Frontal cortex (tissue), 4 donors: ENCODE measurements at places on chromosomes 1 and 21. TPM values are rescaled to one million over a fixed set of nuclear protein-coding genes. Genes with fewer than 3 reads are reported as not detected.

- peak; percentile 73 for DNase-seq
These were observed 6.2 kb downstream of the FBXO2 start for GRCh38 chr1:11648039-11648438.

- DNase-seq = no peak
These were observed 95.2 kb downstream of the SPATA46 start for GRCh38 chr1:162281426-162281825.

DNA sequence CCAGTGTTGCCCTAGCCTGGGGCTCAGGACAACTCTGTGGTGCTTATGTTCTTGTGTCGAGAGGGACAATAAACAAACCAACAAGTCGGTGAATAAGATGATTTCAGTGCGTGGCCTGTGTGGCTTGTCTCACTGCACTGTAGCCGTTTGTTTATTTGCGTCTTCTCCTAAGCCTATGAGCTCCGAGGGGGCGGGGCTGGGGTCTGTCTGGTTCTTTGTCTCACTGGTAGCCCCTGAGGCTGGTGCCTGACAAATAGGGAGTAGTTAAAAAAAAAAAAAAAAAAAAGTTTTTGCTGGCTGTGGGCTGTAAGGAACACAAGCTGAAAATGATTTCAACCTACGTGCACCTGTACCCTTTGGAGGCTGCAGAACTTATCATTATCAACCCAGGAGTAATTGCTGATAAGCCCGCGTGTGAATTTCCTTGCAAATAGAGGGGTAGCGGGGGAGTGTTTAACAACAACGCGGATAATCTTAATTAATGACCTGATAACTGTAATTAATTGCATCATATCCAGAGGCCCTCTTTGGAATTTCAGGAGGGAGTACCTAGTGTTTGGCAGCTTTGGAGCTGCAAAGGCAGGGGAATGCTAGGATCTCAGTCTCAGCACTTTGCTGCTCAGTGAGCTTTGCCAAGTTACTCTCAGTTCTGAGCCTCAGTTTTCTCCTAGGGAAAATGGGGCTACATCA is 925 bp upstream of the ARHGEF10L start:
- no peak for DNase-seq

DNA sequence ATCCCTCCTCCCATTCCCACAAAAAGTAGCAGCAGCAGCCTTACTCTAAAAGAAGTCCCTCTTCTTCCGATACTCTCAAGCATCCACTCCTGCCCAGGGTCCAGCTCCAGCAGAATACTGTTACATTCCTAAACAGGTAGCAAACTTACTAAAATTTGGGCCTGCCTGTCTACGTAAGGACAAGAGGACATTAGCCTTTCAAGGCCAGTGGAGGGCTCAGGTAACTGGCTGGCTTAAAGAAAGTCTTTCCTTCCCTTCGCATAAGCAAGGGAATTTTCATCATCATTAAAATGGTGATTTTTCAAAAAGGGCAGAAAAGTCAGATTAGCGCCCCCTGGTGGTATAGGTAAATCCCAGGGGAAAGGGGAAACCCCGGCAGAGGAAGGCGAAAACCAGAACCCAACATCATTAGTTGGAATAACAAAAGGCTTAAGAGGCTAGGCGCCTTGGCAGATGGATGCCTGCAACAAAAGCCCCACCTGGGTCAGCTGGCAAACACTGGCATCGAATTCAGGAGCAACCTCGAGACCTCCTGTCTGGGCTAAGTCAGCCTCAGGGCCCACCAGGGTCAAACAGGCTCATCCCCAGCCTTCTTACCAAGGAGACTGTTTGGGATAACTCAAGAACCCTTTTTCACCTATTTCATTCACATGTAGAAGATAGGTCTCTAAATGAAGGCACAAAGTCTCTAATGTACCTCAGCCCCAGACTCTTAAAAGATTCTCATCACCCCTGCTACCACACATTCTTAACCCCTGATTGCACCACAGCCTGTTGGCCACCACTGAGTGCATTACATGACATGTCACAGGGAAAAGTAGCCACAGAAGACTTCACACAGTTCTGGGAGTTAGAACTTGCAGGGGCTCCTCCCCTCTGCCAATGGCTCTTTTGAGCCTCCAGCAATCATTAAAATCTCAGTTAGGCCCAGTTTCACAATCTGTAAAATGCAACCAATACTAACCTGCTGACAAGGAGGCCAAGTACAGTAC is 36.7 kb downstream of the ERI3 start:
- peak; percentile 44 for DNase-seq

- DNase-seq = no peak
These were observed 362.4 kb upstream of the KAZN start for GRCh38 chr1:14236097-14236496.

LRRC8C gene
- total RNA-seq = 6.9 TPM

- no peak for DNase-seq
These were observed 1.5 kb downstream of the CASP9 start for GRCh38 chr1:15522551-15522950.

GRCh38 chr1:100868364-100868995 is 26.2 kb downstream of the EXTL2 start:
- no peak for DNase-seq

DNA sequence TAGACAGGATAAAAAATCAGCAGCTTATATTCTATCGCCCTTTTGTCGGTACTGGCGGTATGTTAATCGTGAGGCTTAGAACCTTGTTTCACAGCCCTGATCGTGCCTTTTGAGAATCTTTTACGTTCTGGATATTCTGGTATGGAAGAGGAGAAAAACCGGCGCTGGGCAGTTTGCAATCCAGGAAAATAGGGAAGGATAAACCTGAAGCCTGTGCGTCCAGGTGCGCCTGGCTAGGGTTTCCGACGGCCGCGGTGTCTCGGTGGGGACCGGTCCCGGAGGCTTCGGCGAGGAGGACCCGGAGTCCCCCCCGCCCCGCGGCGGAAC is 258 bp upstream of the SYPL2 start:
- DNase-seq = no peak

DNA sequence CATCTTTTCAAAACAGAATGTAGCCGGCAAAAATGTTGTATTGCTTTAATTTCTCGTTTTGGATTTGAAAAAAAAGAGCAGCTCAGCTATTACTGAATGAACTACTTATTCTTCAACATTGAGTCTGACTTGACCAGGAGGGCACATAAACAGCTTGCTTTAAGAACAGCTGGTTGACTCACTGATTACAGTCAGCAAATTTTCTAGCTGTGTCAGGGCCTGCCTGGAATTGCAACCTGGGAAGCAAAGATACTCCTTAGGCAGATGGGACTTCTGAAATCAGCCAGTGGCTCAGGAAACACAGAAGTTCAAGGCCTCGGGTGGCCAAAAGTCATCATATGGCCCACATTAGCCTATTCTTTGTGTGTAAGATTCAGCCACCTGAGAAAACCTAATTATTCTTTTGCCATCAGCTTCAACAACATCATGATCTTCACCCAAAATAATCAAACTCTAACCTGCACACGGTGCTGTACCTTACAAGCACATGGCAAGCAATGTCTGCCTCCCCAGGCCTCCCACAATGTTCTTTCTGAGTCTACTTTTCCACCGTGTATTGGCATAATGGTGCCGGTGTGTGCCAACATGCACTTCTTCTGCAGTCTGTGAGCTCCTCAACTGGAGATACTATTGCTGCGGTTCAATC is 307.2 kb downstream of the HHIPL2 start:
- DNase-seq = no peak

DNA sequence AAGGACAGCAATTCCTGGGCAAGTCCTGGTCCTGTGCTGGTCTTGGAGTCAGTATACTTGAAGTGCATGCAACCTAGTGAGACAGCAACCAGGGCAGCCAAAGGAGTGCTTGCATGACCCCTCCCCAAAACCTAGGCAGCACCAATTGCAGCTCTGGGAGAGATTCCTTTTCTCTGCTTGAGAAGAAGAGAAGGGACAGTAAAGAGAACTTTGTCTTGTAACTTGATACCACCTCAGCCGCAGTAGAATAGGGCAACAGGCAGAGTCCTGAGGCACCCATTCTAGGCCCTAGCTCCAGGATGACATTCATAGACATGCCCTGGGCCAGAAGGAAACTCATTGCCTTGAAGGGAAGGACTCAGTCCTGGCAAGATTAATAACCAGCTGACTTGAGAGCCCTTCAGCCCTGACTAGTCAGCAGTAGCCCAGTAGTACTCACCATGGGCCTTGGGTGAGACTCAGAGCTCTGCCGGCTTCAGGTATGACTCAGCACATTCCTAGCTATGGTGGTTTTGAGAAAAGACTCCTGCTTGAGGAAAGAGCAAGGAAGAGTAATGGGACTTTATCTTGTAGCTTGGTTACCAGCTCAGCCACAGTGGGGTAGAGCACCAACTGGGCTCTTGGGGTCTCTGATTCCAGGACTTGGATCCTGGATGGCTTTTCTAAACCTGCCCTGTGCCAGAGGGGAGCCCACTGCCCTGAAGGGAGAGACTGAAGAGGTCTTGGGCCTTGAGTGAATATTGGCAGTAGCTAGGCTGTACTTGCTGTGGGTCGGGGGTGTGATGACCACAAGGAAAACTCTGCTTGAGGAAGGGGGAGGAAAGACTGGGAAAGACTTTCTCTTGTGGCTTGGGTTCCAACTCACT is 51.7 kb upstream of the ACADM start:
- no peak for DNase-seq

DNA sequence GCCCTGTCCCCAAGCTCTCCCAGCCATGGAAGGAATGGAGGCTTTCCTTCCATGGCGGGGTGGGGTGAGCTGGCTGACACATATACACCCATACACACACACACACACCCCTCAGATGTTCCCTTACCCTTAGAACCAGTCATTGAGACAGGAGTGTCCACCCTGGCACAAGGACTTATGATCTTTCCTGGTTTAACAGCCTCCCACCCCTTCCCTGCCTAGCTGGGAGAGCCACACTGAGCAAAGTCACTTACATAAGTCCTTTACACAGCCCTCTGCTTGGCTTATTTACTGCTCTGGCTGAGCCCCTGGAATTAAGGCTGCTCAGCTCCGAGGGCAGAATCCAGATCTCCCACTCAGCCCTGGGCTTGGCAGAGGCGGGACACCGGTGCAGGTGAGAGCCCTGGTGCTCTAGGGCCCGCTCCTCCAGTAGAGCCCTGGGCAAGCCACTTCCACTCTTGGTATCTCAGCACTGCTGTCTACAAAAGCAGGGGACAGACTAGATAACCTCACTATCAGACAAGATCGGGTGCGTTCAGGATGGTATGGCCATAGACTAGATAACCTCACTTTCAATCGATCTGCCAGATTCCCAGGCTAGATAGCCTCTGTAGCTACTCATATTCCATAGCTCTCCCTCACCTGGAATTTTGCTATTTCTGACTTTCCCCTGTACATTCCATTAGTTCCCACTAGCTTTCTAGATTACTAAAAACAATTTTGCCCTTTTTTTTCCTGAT is 16.7 kb downstream of the SLC6A9 start:
- no peak for DNase-seq

DNA sequence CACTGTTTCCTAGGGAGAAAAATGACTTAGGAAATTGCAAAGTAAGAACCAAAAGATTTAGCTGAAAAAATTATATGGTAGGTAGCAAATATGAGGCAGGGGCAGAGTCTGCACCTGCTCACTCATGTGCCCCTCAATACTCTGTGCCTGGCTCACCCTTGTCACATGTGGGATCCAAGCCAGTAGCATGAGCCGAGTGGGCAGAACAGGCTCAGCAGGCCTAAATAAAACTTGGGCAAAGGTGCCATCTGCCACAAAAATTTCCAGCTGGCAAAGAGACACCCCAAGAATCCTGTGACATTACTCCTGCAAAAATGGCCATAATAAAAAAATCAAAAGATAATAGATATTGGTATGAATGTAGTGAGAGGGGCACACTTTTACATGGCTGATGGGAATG is 1321.2 kb downstream of the NCAM2 start:
- no peak for DNase-seq

GRCh38 chr1:41021526-41022308 is at the start of gene SLFNL1:
Gene SLFNL1, minus strand, starts transcription at chr1:41021725. Its CDS starts 1,065 bp downstream, at chr1:41020660.
- DNase-seq = no peak

TNFAIP8L2 gene
- 0.82 TPM for total RNA-seq

GRCh38 chr1:206705191-206705590 is 20.5 kb downstream of the MAPKAPK2 start:
- no peak for DNase-seq

DNA sequence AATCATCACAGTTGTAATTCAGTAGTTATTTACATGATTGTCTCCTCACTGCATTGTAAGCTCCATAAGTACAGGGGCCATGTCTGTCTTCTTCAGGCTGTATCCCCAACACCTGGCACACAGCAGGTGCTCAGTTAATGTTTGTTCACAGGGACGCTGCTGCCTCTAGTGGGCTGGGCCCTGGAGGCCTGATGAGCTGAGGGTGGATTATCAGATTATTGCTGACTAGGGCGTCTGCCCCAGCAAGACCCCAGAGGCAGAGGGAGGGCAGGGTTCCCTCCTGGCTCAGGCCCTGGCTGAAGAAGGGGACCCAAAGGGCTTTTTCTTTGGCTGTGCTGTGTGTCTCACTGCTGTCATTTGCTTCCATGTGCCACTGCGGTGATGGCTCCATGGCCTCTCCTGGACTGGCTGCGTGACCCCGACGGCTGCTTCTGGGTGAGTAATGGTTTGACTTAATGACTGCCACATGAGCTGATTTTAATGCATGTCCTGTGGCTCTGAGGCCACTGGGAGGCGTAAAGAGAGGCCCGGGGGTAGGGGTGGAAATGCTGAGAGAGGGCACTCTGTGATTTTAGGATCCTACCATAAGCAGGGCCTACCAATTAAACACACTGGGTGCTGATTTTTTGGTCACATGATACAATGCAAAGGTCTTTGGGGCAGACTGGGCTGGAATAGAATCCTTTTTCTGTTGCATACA is 20.8 kb upstream of the EPB41 start:
- DNase-seq = no peak

KANK4 gene
- total RNA-seq = 1.2 TPM

- no peak for DNase-seq
These were observed 22.8 kb downstream of the PRPF38A start for GRCh38 chr1:52427152-52427551.

DNA sequence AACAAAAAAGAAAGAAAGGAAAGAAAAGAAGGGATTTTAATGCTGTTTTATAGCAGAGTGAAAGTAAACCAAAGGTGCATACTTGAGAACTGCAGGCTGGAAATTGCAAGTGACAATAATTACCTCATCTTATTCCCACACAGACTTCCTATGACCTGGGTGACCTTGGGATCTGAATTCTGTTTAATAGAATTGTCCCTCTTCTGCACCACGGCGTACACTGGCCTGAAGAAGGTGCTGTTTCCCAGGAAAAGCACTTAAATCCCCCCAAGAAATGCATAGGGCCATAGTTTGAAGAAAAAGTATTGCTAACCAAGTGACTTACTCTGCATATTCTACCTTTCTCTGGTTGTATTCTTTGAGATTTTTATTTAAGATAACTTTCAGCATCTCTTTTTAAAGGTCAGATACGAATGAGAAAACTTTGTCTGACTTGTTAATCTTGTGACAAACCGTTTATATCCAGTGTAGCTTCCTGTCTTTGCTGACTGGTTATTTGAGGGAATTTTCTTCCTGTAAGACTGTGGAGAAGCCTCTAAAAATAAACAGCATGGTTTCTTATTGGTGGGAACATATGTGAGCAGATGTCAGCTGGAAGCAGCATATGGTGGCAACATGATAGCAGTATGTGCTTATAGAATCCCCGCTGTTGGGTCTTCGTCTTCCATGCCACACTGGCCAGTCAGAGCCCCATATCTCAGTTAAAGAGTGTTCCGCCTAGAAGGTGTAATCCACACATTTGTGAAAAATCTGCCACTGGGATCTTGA is 16.3 kb downstream of the TGFB2 start:
- DNase-seq = no peak
